ENCODE measurements at places on chromosomes 4 and X.

GRCh38 chr4:1799387-1800375, 6.6 kb downstream of the FGFR3 start:
- DNase-seq: no peak

GRCh38 chrX:1213971-1214370, 1.5 kb upstream of the CRLF2 start:
- no peak for DNase-seq

- DNase-seq: no peak
These were observed 273.5 kb downstream of the TMA16 start for GRCh38 chr4:163768014-163768413.

DNA sequence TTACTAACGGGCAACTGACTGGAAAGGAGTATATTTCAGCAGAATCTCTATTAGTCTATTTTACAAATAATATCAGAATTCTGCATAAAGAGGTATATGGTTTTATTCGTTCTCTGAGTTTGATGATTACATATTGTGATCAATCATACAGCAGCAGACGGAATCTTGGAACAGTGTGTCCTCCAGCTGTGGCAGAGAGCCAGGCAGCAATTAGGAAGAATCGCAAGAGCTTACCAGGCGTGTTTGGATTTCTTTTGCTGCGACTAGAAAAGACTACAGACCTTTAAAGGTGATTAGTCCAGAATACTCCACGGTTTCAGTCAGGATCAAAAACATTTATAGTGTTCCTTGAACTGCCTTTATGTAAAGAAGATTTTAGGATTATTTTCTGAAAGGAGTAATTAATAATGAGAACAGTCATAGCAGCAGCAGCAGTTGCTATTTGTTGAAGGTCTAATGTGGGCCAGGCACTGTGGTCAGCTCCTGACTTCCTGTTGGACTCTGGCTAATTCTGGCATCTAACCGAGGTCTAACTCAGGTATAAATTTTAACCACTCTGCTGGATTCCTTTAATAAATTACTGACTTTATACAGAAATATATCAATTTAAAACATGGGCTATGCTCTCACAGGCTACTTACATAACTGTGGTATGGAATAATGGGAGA, 225.3 kb upstream of the CXorf66 start:
- DNase-seq: no peak

GRCh38 chrX:70025464-70025863, 24.3 kb downstream of the AWAT2 start:
- DNase-seq: peak; percentile 16

- peak; percentile 4 for DNase-seq
These were observed 308.1 kb upstream of the PPARGC1A start for GRCh38 chr4:24197955-24198354.

DNA sequence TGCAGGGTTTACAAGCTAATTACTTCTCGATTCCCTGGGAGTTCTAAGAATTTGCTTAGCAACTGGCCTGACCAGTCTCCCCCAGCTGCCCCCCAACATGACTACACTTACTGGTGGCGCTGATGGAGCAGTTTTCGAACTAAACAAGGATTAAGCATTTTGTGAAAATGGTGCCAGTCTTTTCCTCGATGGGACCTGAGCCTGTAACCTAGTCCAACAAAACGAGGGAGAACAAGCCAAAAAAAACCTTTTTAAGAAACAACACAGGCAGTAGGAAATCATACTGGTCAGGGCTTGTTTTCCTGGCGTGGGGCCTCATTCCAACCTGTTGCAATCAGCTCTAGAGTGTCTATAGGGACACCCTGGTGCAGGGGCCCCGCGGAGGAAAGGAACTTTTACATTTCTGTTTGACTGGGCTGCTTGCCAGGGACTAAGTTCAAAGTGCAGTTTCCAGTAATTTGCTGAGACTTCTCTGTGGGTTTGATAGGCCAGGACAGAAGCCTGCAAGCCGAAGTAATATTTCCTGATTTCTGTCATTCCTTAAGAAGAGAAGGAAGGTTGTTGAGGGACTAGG, 158.7 kb downstream of the SPRY1 start:
- peak; percentile 74 for DNase-seq

Data from IMR-90 (cell line).